Effector memory CD4-positive, alpha-beta T cell (primary cell): ENCODE measurements at places on chromosomes 5 and 9.

GRCh38 chr5:28648108-28648507 lies 1609.7 kb upstream of the CDH9 start:
- DNase-seq, result no peak

- no peak for DNase-seq
Measured at GRCh38 chr9:37972351-37972848, 68.5 kb upstream of the SLC25A51 start.

DNA sequence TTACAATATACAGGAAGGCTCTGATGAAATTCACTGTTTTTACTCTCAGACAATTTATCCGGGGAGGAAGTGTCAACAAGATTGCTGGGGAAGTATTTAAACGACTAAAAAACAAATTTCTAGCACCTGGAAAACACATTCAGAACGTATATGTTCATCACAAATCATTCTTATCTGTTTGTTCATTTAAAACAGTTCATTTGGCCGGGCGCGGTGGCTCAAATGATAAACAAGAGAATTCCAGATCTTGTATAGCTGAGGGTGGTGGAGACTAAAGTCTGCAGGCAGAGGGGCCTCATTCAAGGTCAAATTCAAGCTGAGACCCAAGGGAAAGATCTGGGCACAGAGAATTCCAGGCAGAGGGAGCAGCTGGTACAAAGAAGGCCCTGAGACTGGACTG lies 90.0 kb downstream of the STK10 start:
- no peak for DNase-seq

- no peak for DNase-seq
Measured at GRCh38 chr9:69181908-69182353, 7.9 kb downstream of the TJP2 start.

DNA sequence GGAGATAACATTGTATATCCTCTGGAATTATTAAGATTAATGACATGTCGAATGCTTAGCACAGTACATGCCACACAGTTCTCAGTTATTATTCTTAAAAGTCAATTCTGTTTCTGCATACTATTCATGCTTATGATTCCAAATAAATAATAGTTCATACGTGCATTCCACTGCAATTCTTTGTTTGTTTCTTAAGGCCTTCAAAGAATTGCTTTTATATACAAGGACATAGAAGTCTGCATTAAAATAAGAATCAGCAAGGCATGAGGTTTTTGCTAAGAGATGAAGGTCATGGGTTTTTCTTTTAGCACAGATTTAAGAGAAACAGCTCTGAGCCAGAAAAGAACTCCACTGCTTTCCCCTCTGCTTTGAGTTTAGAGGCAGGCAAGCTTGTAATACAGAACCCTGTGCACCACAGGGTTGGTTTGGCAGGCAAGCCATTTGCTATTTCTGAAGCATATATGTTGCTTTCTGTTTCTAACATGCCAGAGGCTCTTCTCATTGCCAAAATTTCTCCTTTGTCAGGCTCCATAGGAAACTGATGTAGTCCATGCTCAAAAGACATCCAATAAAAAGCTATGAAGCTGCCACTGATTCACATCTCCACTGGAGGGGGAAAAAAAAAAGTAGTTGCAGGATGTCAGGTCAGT lies 420.6 kb upstream of the TYRP1 start:
- no peak for DNase-seq

GRCh38 chr5:167451076-167451475 lies 840.4 kb upstream of the WWC1 start:
- no peak for DNase-seq

GRCh38 chr9:34989946-34990635 lies 546 bp downstream of the DNAJB5 start:
- peak; percentile 33 for DNase-seq

- DNase-seq, result no peak
Measured at GRCh38 chr5:15940905-15941304, 238.7 kb downstream of the MARCHF11 start.

- DNase-seq, result no peak
Measured at GRCh38 chr5:133680830-133681565, 68.7 kb upstream of the FSTL4 start.

DNA sequence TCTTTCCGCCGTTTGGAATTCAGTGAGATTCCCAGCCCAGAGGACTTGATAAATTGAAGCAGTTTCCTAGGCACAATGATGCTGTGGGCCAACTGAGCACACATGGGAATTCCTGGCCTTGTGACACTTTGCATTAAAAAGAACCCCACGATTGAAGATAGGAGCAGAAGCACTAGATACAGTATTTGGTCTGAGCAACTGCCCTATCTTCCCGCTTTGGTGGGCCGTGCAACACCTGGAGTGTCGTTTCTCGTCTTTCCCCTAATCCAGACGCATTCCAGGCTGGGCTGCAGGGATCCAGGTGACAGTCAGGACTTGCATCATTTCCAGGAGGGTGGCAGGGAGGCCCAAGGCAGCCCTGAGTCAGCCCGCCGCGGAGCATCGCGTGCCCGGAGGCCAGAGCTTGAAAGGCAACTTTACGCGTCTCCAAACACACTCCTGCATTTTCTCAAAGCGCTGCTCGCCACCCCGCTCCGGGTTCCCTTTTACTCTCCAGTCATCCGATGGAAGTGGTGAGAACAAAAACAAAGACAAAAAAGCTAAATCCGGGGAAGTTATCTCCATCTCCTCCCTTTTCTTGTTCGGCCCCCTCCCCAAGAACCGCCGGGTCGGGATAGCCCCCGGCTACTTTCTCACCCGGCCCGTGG lies 753 bp upstream of the STC2 start:
- no peak for DNase-seq

GRCh38 chr5:132873119-132873929 lies at the start of gene LEAP2:
Gene LEAP2 (plus strand): TSS chr5:132873668. CDS start chr5:132873695, 27 bp downstream.
- no peak for DNase-seq

DNA sequence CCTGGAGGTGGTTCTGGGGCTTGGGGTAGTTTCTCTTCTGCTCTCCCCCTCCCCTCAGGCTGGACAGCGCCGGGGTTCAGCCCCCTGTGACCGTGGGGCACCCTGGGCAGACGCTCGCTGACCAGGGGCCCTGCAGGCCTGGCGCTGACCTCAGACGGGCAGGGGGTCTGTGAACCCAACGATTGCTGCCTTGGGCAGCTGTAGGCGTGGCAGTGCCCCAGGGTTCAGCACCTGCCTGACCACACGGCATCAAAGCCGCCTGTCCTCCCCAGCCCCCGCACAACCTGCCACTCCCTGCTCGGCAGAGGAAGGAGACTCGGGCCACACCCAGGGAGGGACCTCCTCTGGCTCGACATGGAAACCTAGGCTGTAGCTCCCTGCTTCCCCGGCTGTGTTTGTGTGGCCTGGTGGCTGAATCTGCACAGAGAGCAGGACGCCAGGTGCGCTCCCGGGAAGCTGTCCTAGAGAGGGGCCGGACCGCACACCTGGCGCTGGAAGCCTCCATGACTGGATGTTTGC lies 12.2 kb downstream of the LCN12 start:
- no peak for DNase-seq

GRCh38 chr5:12669326-12669725 lies 765.1 kb upstream of the CTNND2 start:
- no peak for DNase-seq

DNA sequence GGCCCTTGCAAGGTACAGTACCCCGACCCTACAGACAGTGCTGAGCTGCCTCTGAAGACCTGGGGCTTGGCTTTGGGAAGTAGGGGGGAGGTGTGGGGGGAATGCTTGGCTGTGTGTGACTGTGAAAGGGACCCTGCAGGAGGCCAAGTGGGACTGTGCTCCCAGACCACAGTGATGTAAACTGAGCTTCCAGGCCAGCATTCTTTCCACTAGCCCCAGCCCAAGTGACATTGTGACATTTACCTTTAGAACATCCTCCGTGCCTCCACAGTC lies 31.2 kb downstream of the HMCN2 start:
- no peak for DNase-seq

DNA sequence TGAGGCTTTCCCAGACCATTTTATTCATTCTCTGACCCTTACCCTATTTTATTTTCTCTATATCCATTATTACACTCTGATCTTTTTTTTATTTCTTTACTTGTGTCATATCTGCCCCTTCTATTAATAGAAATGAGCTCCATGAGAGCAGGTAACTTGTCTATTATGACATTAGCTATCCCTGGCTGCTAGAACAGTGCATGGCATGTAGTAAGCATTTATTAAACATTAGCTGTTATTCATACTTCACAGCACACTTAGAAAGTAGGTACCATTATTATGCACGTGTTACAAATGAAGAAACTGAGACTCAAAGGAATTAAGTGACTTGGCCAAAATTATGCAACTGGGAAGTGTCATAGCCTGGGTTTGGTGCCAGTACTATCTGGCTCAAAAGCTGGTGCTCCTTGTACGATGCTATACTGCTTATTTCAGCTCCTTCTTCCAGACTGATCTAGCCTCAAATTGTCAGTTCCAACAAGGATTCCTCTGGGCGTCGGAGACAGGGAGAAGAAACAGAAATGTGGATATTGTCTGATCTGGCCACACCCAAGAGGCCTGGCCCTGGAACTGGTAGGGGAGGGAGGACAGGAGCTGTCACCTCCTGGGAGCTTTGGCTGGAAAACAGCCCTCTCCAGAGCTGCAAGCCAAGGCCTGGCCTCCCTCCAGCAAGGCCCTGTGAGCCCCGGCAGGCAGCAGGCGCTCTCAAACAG lies 10.8 kb upstream of the NIPAL4 start:
- DNase-seq, result no peak

GRCh38 chr5:73387149-73387591 lies 61.4 kb downstream of the FOXD1 start:
- DNase-seq, result no peak

GRCh38 chr9:129005336-129005997 lies 22.7 kb downstream of the SH3GLB2 start:
- no peak for DNase-seq

DNA sequence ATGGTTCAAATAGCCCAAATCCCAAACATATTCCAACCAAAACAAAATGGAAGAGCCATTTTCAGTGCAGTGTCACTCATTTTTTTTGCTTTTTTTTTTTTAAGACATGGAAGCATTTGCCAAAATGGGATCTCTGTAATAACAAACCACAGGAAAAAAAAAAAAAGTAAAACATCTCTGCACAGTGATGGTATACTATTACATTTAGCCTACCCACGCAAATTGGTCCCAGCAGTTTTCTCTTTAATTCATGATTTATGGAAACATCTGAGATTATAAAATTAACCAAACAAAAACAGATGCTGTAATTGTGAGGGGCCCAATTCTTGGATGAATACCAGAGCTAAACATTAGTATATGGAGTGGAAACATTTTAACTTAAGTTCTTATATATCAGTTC lies 566.6 kb downstream of the ZNF608 start:
- no peak for DNase-seq

GRCh38 chr5:30808996-30809395 lies 384.5 kb upstream of the CDH6 start:
- no peak for DNase-seq

- no peak for DNase-seq
Measured at GRCh38 chr9:37508834-37509206, 23.1 kb downstream of the POLR1E start.
